Activated CD4-positive, alpha-beta T cell treated with anti-CD3 and anti-CD28 coated beads, Interleukin-2, amount 10 ng/mL, durations not matched to agents 7 days and 5 days (primary cell): ENCODE measurements at places on chromosomes 12 and 14.

- no peak for DNase-seq
Observed at GRCh38 chr12:53482626-53483168, 16.6 kb downstream of the MAP3K12 start.

GRCh38 chr12:124929649-124930419, 15.4 kb upstream of the UBC start:
- DNase-seq, result no peak

GRCh38 chr14:58765843-58766242, 128.1 kb downstream of the DACT1 start:
- no peak for DNase-seq

GRCh38 chr14:75350505-75351060, 72.0 kb downstream of the FOS start:
- DNase-seq, result no peak

- no peak for DNase-seq
Observed at GRCh38 chr12:111209811-111210210, 159.1 kb downstream of the PHETA1 start.

- DNase-seq, result no peak
Observed at GRCh38 chr12:90653040-90653439, 301.9 kb downstream of the CCER1 start.

- DNase-seq, result no peak
Observed at GRCh38 chr14:78790271-78790670, 620.1 kb downstream of the NRXN3 start.

- peak; percentile 57 for DNase-seq
Observed at GRCh38 chr12:119659289-119659897, 8.5 kb upstream of the PRKAB1 start.

DNA sequence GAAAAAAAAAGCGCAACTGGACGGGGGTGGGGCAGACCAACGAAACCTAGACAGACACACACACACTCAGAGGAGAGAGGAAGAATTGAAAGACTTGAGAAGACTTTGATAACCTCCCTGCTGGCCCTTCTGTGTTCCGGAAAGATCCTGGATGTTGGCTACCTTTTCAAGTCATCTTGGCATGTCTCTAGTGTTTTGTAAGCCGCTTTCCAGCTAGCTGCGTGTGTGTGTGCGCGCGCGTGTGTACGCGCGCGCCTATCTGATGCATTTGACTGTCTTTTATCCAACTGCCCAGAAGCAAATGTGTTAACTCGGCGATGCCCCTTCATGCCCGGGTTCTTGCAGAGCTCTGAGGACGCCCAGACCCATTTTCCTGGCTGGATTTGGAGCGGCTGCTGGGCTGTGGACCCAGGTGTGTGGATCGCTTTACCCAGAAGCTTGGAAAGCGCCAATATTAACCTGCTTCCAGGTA, 664 bp downstream of the LRFN5 start:
- no peak for DNase-seq

DNA sequence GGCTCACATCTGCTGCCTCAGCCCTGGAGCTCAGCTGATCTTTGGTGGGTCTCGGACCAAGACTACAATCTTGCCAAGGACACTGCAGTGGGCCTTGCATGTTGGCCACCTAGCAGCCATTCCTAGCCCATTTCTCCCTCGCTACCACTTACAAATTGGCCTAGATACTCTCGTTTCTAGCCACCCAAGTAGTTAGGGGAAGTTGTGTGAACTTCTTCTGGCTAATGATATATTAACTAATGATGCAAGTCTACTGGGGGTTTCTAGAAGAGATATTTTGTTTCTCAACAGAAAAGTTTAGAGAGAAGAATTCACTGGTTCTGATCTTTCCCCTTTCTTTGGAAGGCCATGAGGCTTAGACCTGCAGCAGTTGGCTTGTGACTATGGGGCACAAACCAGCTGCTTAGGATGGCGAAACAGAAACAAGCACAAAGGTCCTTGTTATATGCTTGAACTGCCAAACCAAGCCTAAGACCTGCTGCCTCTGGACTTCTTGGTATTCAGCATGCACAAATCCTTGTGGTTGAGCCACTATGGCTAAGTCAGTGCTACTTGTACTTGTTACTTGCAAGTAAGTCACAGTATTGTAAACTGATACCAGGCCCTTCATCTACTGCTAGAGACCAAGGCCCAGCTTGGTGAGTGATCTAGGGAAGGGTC, 30.5 kb upstream of the GPATCH2L start:
- DNase-seq, result no peak

DNA sequence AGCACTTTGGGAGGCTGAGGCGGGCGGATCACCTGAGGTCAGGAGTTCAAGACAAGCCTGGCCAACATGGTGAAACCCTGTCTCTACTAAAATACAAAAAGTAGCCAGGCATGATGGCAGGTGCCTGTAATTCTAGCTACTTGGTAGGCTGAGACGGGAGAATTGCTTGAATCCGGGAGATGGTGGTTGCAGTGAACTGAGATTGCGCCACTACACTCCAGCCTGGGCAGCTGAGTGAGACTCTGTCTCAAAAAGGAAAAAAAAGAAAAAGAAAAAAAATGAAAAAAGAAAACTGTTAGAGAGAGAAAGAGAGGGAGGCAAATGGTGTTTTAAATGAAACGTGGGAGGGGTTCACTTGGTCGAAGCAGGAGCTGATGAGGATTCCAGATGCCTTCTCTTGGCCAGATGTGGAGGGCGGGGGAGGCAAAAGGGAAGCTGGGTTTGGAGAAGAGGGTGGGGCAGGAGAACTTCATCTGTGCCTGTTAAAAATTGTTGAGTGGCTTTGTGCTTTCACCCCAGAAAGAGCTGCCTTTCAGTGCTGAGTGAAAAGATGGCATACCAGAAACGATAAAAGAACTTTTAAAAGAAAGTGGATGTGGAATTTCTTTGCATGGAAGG, 1.1 kb downstream of the EMP1 start:
- no peak for DNase-seq

- no peak for DNase-seq
Observed at GRCh38 chr14:51081209-51081608, 13.7 kb downstream of the TRIM9 start.

DNA sequence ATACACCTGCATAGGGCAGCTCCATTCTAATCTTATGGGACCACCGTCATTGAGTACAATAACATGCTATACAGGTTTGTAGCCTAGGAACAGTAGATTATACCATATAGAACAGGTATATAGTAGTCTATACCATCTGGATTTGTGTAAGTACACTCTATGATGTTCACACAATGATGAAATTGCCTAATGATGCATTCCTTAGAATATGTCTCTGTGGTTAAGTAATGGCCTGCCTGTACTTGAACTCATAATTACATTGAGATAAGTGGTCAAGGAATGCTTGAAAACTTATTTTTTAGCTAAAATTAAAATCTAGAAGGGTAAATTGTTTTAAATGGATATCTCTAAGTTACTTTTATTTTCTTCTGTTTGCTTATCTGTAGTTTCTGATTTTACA, 152.7 kb downstream of the SRGAP1 start:
- no peak for DNase-seq
